Stimulated activated CD4-positive, alpha-beta T cell treated with anti-CD3 and anti-CD28 coated beads, Interleukin-4, amount 100 ng/mL, for 4 hours (primary cell): ENCODE measurements at places on chromosomes 4 and X.

GRCh38 chr4:136643416-136643815 lies 888.9 kb downstream of the PCDH18 start:
- DNase-seq, result no peak

DNA sequence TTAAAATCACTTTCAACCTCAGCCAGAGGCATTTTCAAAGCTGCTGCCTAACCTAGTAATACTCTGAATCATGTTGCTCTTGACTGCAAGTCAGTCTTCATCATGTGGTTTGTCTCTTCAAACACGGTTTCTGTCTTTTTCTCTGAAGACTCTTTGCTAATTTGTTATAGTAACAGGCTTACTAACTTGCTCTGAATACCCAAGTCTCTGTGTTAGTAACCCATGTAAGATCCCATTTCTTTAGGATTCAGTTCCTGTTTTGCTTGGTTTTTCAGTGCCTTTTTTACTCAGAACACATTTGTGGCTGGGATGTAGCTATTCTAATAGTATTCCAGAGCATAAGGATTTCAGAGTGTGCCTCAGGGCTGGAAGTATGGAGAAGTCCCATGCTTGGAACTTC lies 1450.6 kb upstream of the IGFBP7 start:
- DNase-seq, result no peak

GRCh38 chr4:2236944-2237666 lies 4.8 kb downstream of the HAUS3 start:
- DNase-seq, result no peak

DNA sequence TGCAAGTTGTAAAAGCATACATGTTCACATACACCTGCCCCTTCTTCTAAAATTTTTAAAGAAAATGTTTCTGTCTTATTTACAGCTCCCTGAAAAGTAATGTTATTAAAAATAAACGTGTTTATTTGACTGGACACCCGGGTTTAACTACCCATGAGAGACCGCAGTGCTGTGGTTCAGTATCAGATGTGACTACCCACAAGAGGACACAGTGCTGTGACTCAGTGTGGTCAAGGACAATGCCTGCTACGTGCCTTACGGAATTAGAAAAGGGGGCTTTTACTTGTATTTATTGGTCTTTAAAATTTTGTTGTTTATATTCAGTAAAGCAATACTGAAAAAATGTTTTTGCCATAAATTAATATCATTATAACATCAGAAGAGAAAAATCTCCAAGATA lies 641.4 kb downstream of the TRIML1 start:
- no peak for DNase-seq

DNA sequence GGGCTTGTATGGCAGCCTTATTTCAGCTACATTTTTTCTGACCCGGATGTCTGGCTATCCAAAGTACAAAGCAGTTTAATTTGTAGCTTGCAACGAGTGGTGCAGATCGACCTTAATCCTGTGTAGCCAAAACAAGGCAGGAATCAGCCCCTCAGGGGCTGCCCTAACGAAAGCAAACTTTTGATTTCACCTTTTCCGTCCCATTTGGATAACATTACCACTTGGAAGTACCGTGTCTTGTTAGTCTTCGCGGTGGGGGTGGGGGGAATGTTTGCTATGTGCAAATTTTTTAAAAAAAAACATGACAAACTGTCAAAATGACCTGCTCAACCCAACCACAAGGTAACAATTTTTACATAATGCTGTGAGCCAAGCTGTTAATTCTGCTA lies 766 bp upstream of the DNAJB14 start:
- no peak for DNase-seq

DNA sequence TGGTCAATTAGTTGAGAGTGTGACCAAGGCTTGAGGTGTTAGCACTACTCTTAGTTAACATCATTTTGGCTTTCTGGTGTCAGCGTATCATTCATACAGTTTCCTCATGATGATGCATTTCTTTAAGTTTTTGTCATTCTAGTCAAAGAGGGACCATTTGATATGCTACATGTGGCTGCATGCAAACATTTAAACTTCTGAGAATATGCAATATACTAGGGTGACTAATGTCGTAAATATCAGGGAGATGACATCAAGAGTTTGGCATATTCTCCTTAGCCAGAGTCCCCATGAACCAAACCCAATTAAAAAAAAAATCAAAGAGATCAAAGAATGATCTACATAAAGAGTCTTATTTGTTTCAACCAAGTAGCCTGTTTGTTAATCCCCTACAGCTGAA lies 537.4 kb upstream of the PCDH7 start:
- DNase-seq, result no peak

DNA sequence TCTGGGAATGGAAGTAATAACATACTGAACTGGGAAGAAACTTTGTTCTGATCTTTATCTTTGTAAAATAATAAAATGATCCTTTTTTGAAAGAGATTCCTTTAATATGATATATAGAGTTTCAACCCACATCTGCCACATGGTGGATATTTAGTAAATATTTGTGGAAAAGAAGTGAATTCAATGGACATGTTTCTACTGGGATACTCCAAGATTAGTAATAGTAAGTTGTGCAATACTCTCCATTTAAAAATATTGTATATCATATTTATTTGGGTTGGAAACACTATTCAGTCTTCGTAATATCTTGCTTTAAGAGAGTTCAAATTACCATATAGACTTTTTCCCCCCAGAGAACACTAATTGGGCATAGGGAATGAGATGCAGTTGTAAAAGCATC lies 17.8 kb upstream of the ARSJ start:
- no peak for DNase-seq

DNA sequence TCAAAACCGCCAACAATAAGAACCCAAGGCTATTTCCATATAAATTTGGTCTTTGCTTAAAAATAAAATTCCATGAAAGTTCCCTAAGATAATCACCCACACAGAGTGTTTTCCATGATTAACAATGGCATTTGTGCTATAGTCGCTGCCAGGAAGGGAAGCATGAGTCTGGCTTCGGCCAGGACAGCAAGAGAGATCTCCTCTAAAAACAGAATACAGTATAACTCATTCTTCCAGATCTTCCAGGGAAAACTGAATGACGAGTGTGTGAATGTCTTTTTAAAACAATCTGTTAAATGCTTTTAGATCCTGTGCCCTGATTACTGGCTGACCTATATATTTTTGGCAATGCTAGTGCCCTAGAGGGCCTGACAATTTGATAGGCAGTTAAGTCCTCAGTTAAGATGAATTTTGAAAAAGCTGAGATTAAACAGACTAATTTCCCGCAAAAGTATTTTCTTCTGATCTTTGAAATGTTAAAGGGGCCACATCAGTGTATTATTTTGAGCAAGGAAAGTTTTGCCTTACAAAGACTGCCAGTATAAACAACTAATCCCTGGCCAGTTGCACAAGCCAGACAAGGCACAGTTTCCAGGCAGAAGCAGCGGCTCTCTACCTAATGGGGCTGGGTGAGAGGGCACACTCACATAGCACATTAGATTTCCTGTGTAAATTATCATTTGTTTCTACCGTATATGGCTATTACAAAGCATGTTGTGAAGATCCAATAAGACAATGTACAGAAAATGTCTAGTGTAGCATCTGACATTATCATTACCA lies 127.3 kb downstream of the DCHS2 start:
- no peak for DNase-seq

- no peak for DNase-seq
These were observed 49.9 kb upstream of the SCRG1 start for GRCh38 chr4:173448608-173449379.

GRCh38 chr4:166987026-166987425 lies 247.3 kb downstream of the SPOCK3 start:
- no peak for DNase-seq
